ENCODE measurements at places on chromosomes 7 and 10. TPM values are rescaled to one million over a fixed set of nuclear protein-coding genes. Genes with fewer than 3 reads are reported as not detected.

GRCh38 chr10:58638388-58638787 is 125.7 kb downstream of the BICC1 start:
- no peaks in the 10 kb centered on the region for H3K27me3 ChIP-seq
- H3K4me3 ChIP-seq: no peak overlapping the region
- no peaks in the 10 kb centered on the region for H3K36me3 ChIP-seq
- H3K27ac ChIP-seq: no peak overlapping the region
- no peaks in the 10 kb centered on the region for H3K4me1 ChIP-seq

Gene STK31
- total RNA-seq: 0.39 TPM

GRCh38 chr7:104341546-104341945 is 13.1 kb downstream of the LHFPL3 start:
- no peak overlapping the region for H3K27ac ChIP-seq
- H3K36me3 ChIP-seq: no peaks in the 10 kb centered on the region
- no peaks in the 10 kb centered on the region for H3K4me1 ChIP-seq
- no peaks in the 10 kb centered on the region for H3K27me3 ChIP-seq
- H3K4me3 ChIP-seq: no peak overlapping the region
- DNase-seq: no peak

- no peaks in the 10 kb centered on the region for H3K36me3 ChIP-seq
- no peaks in the 10 kb centered on the region for H3K27me3 ChIP-seq
- DNase-seq: no peak
- peaks cover 6% of the 10 kb centered on the region for H3K4me1 ChIP-seq
- no peak overlapping the region for H3K27ac ChIP-seq
- H3K4me3 ChIP-seq: no peak overlapping the region
These were observed 255.3 kb downstream of the CELF2 start for GRCh38 chr10:11272915-11273389.

DNA sequence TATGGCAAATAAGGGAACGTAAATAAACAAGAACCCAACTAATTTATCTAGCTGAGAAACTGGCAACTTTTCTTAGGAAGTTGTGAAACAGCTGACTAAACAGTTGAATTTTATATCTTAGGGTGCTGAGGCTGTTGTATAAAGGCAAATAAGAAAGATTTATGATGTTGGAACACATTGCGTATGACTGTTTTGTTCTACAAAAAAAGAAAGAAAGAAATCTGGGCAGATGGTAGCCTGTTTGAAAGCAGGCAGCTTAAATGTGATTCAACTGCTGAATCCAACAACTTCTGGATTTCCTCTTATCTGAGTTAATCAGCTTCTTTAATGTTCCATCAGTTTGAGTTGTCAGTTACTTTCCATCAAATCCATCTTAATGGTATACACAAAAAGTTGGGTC is 214.5 kb downstream of the SNX13 start:
- H3K4me3 ChIP-seq: no peak overlapping the region
- no peaks in the 10 kb centered on the region for H3K4me1 ChIP-seq
- no peaks in the 10 kb centered on the region for H3K36me3 ChIP-seq
- no peaks in the 10 kb centered on the region for H3K27me3 ChIP-seq

GRCh38 chr7:111873326-111873646 is 311.0 kb upstream of the IMMP2L start:
- no peaks in the 10 kb centered on the region for H3K27me3 ChIP-seq
- H3K27ac ChIP-seq: no peak overlapping the region
- H3K4me1 ChIP-seq: no peaks in the 10 kb centered on the region
- DNase-seq: no peak
- H3K36me3 ChIP-seq: no peaks in the 10 kb centered on the region

DNA sequence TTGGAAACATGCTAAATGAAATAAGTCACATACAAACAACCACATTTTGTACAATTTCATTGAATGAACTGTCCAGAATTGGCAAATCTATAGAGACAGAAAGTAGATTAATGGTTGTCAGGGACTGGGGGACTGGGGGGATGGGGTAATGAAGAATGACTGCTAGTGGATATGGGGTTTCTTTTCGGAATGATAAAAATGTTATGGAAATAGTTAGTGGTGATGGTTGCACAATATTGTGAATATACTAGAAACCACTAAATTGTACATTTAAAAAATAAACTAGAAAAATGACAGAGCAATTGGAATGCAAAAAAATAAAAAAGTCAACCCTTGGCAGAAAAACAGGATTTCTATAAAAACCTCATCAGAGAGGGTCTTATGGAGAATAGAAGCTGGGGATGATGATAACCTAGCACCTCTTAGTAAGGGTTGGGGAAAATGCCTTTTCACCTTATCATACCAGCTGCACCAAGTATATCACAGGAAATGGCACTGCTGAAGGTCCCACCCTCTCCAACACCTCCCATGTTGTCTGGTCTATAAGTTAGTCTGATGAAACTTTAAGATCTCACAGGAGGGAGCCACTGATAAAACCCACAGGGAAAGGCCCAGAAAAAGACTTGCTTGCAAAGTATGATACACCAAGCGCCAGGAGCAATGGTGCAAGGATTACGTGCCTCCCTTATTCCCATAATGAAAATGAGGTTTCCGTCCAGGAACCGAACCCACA is 23.1 kb upstream of the JAZF1 start:
- no peaks in the 10 kb centered on the region for H3K4me1 ChIP-seq
- H3K36me3 ChIP-seq: no peaks in the 10 kb centered on the region
- H3K27me3 ChIP-seq: no peaks in the 10 kb centered on the region
- H3K27ac ChIP-seq: no peak overlapping the region
- no peak for DNase-seq

- no peaks in the 10 kb centered on the region for H3K27me3 ChIP-seq
- no peaks in the 10 kb centered on the region for H3K36me3 ChIP-seq
- H3K4me1 ChIP-seq: peaks cover under 1% of the 10 kb centered on the region
- H3K4me3 ChIP-seq: no peak overlapping the region
These were observed 70.6 kb upstream of the ARID5B start for GRCh38 chr10:61830846-61831273.

Gene C10orf90
- total RNA-seq: 0.45 TPM

Gene PYROXD2
- total RNA-seq: 13.3 TPM

GRCh38 chr10:3500408-3500856 is 284.6 kb downstream of the KLF6 start:
- peak; percentile 84 for DNase-seq
- no peaks in the 10 kb centered on the region for H3K36me3 ChIP-seq
- no peak overlapping the region for H3K4me3 ChIP-seq

DNA sequence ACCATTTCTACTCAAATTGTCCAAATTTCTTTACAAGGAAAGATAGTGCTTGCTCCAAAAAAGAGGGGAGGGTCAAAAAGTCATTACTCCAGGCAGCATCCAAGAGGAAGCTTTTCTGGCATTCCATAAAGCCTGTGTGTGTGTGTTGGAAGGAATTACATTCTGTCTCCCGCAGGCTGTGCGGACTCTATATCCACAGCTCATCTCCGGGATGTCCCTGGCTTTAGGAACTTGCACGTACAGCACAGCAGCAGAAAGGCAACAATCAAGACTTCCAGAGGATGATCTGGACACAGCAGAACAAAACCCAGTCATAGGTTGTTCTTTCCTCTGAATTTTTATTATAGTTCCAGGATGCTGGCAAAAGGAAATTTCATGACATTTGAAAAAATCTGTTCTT is 94.8 kb downstream of the ITIH5 start:
- H3K36me3 ChIP-seq: no peaks in the 10 kb centered on the region
- no peak for DNase-seq
- no peak overlapping the region for H3K4me3 ChIP-seq

Gene C10orf67
- 0.98 TPM for total RNA-seq

DNA sequence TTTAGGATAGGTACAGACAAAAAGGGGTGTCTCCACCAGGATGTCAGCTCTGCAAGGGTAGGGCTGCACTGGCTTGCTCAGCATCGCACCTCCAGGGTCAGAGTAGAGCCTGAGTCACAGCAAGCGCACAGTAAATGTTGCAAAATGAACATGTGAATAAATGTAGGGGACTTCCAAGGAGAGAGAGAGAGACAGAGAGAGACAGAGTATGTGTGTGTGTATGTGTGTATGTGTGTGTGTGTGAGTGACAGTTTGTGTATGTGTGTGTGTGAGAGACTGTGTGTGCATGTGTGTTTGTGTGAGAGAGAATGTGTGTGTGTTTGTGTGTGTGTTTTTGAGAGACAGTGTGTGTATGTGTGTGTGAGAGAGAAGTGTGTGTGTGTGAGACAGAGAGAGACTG is 163.3 kb downstream of the RPS24 start:
- H3K27ac ChIP-seq: no peak overlapping the region
- no peaks in the 10 kb centered on the region for H3K36me3 ChIP-seq
- H3K27me3 ChIP-seq: no peaks in the 10 kb centered on the region
- no peak for DNase-seq
- H3K4me1 ChIP-seq: no peaks in the 10 kb centered on the region

Gene EN2
- 0.29 TPM for total RNA-seq

GRCh38 chr10:122060250-122060649 is 71.3 kb downstream of the TACC2 start:
- no peak overlapping the region for H3K4me3 ChIP-seq
- DNase-seq: no peak
- H3K27me3 ChIP-seq: no peaks in the 10 kb centered on the region

Gene GARIN1A
- 1.7 TPM for total RNA-seq

GRCh38 chr10:114061789-114062188 is 18.1 kb downstream of the ADRB1 start:
- H3K27me3 ChIP-seq: no peaks in the 10 kb centered on the region
- no peak overlapping the region for H3K4me3 ChIP-seq
- H3K4me1 ChIP-seq: peaks cover 7% of the 10 kb centered on the region
- H3K27ac ChIP-seq: no peak overlapping the region
- no peak for DNase-seq

GRCh38 chr7:80703272-80703671 is 64.8 kb downstream of the CD36 start:
- no peak overlapping the region for H3K4me3 ChIP-seq
- no peak overlapping the region for H3K27ac ChIP-seq
- no peaks in the 10 kb centered on the region for H3K27me3 ChIP-seq

Gene CTAGE8
- total RNA-seq: 1.3 TPM

- H3K4me3 ChIP-seq: no peak overlapping the region
- H3K36me3 ChIP-seq: no peaks in the 10 kb centered on the region
- H3K27me3 ChIP-seq: no peaks in the 10 kb centered on the region
These were observed 411.3 kb upstream of the SEMA3C start for GRCh38 chr7:81330108-81330507.

Gene SRRM3
- total RNA-seq: 0.50 TPM

DNA sequence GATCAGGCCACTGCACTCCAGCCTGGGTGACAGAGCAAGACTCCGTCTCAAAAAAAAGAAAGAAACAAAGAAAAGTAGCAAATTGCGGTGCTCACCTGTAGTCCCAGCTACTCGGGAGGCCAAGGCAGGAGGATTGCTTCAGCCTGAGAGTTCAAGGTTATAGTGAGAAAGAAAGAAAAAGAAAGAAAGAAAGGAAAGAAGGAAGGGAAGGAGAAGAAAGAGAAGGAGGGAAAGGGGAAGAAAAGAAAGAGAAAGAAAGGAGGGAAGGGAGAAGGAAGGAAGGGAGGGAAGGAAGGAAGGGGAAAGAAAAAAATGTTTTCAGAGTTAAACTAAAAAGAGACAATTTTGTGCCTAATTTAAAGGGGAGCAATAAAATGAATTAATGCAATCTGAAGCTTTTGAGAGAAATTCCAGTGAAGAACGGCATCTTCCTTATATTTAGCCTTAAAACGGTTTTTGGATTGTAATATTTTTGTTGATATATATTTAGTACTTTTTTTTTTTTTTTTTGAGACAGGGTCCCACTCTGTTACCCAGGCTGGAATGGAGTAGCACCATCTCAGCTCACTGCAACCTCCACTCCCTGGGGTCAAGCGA is 47.4 kb upstream of the RSBN1L start:
- H3K36me3 ChIP-seq: no peaks in the 10 kb centered on the region
- no peak for DNase-seq
- H3K4me1 ChIP-seq: peaks cover 19% of the 10 kb centered on the region
- H3K27ac ChIP-seq: no peak overlapping the region
- H3K4me3 ChIP-seq: no peak overlapping the region
- H3K27me3 ChIP-seq: no peaks in the 10 kb centered on the region

DNA sequence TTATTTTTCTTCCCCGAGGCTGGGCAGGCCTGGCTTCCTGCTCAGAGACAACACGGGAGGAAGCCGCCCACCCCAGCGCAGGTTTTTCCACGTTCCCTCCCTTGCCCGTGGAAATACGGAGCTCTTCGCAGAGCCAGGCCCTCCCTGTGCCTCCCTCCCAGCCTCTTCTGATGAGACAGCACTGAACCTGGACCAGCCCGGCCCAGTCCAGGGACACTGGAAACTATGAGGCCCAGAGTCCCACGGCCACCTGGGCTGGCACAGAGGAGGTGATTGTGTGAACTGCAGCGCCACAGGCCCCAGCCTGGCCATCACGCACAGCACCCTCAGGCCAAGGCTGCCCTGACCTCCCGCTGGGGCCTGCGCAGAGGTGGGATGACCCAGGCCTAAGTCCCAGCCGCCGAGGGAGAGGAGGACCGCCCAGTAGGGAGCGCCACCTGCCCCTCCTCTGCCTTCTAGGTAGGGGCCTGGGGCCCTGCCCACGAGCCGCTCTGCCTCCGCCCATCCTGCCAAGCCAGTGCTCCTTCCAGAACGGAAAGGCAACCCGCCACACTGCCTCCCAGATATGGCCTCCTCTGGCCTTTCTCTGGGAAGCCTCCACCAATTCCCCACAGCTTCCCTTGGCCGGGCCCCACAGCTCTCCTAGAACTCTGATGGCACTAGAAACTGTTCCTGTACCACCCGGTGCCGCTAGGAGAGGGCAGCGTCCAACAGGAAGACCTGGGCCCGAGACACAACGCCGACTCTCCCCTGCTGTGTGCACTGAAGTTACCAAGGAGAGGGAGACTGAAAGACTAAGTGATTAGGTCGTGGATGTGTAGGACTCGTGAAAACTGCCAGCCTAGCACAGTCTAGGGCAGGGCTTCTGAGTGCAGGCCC is 57.2 kb downstream of the PROSER2 start:
- DNase-seq: no peak
- peaks cover 60% of the 10 kb centered on the region for H3K4me1 ChIP-seq
- H3K27ac ChIP-seq: peak overlapping the region; percentile 100
- H3K36me3 ChIP-seq: no peaks in the 10 kb centered on the region

DNA sequence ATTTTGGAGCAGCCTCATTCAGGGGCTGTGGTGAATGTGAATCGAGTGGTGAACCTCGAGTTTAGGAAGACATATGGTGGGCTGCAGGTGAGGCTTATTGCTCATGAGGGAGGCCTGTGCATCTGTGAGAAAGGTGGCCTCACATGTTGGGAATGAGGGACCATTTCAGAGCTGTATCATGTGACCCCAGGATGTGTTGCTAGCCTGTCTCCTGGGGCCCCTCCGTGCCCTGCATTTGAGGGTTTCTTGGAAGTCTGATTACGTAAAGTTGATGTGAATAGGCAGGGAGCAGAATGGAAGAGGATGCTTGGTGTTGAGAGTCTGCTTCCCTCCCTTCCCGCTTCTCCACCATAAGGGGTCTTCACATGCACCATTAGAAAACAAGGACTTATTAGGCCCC is 569.1 kb downstream of the LRMDA start:
- no peak overlapping the region for H3K27ac ChIP-seq
- DNase-seq: no peak
- no peaks in the 10 kb centered on the region for H3K4me1 ChIP-seq
- H3K36me3 ChIP-seq: no peaks in the 10 kb centered on the region
- H3K4me3 ChIP-seq: no peak overlapping the region

DNA sequence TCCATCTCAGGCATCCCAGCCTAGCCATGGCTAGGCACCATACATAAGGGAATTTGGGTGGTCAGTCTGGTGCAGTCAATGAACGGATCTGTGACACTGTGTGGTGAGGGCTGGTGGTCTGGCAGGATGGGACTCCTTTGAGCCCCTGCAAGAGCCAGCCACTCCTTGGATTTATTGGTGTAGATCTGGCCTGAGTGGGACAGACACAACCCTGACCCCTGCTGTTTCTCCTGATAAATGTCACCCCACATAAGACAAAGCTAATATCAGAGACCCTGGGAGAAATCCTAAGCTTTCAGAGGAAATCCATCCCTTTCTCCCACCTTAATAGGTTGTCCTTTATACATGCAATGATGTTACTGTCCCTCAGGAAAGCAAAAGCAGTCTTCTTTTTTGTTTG is 2.3 kb downstream of the FBXO24 start:
- no peaks in the 10 kb centered on the region for H3K27me3 ChIP-seq
- DNase-seq: no peak
- H3K36me3 ChIP-seq: no peaks in the 10 kb centered on the region

Gene SPDYE6
- total RNA-seq: not detected
